ENCODE measurements at places on chromosomes 4 and X.

DNA sequence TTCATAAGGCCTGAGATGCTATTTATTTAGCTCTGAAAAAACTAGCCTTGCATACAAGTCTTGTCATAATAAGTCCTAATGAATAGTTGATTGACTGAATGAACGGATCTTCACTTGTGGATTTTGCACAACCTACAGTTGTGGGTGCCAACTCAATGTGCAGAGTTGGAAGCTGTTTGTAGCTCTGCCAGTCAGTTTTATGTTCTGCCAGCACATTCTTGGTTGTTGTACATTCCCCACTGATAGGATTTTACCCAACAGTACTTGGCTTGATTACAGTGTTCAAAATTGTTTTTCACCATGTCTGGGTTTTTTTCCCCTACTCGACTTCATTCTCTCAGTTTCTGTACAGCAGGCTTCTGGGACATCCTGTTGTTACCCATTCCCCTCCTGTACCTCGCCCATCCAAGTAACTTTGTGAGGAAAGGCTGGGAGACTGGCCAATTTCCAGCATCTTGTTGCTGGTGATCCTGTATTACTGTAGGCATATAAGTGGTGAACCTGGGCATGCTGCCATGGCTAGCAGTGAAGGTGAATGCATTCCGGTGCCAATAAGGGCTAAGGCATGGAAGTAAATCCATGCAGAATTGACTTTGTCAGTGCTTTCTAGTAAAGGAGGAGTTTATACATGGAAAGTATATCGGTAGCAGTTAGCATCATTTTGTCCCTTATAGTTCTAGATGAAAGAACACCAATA, 22.8 kb downstream of the IL1RAPL1 start:
- DNase-seq = no peak

- no peak for DNase-seq
Observed at GRCh38 chr4:176919631-176920030, 126.9 kb upstream of the VEGFC start.

- DNase-seq = no peak
Observed at GRCh38 chr4:101356928-101357327, 9.6 kb upstream of the PPP3CA start.

GRCh38 chr4:7637139-7637538, 202.4 kb upstream of the PSAPL1 start:
- no peak for DNase-seq

DNA sequence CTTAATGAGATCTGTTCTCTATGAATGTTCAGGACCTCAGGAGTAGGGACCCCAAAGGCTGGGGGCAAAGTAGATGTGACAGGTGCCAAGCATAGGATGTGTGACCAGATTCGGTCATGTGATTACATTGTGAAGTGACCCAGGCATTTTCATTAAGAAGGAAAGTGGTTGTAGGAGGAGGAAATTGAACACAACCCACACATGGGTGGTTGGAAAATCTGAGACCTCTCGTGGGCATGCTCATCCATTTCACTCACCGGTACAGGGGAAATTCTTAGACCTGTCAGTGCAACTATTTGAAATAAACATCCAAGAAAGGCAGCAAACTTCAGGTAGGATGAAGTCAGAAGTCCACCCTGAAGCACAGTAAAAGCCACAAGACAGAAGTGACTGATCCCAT, 43.5 kb upstream of the CD99 start:
- no peak for DNase-seq

GRCh38 chr4:45079616-45080015, 353.3 kb upstream of the GNPDA2 start:
- no peak for DNase-seq

- DNase-seq = no peak
Observed at GRCh38 chrX:119687661-119688413, 5.1 kb downstream of the SEPTIN6 start.

- DNase-seq = no peak
Observed at GRCh38 chr4:128825226-128825625, 15.7 kb downstream of the JADE1 start.

DNA sequence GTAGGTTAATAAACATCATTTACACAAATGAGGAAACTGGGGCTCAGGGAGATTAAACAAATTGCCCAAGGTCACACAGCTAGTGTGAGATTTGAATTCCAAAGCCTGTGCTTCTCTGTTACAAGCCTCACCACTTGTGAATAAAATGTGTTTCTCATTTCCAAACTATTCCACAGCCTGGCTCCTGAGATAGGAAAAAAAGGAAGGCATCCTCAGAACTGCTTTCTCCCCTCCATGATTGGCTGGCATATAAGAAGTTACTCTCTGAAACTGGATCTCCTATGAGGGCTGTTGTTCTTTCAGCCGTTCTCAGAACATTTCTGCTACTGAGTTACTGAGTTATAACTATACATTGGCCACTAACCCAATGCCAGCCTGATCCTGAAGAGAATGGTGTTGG, 237.9 kb downstream of the MAML3 start:
- no peak for DNase-seq

GRCh38 chr4:88788895-88789294, 91.3 kb upstream of the NAP1L5 start:
- DNase-seq = no peak

DNA sequence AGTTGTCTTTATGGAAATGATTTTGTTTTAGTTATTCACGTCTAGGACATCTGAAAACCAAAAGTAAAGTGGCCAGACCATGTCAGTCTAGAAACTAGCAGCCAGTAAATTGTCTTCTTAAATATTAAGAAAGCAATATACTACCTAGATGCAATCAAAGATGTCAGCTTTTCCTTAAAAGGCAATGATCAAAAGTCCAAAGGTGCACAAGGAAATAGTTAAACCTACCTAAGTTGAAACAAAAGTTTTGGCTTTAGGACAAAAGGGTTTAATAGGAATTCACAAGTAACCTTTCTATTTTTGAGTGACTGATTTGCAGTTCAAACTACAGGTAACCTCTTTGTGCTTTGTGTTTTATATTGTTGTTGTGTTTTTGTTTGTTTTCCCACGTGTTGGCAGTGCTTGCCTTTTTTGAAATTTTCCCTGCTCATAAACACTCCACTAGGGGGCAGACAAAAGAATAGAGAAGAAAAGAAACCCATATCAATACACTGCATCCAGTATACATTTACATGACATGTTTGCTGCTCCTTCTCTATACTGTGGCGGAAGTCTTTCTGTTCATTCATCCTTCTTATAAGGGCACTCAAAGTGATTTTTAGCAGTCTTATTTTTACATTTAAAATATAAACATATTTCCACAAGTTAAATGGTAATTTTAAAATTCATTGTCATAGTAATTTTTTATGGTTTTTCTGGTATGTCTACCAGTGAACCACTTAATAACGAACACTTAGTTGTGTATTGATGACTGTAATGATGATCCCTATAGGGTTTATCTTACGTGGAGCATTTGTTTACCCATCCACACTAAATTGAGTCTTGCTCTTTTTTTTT, 62.7 kb downstream of the GAB1 start:
- no peak for DNase-seq

DNA sequence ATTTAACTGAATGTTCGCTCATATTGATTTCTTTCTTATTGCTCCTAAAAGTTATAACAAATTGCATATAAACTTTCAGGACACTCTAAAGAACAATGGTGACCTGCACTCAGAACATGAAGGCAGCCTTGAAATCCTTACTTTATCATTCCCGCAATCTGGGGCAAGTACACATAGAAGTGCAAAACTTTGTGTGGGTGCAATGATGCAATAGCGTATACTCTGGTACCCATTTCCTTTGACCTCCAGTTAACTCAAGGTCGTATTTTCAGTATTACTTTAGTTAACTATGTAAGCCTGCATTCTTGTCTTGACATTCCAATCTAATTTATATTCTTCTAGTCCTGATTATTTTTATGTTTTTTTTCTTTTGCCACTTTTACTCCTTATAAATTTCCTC, 64.7 kb downstream of the C4orf46 start:
- no peak for DNase-seq

DNA sequence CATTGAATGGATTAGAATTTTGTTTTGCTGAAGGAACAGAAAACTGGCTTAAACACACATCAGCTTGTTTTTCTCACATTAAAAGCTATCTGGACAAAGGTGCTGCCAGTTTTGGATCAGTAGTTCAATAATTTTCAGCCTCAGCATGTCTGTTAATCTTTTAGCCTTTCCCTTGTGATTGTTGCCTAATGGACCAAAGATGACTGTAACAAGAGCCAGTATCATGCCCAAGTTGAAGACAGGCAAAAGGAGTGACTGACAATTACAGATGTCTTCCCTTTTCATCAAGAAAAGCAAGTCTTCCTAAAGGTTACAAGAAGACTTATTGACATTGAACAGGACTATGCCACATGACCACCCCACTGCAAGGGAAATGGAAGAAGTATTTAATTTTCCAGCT, 419.7 kb downstream of the MAPK10 start:
- no peak for DNase-seq

- DNase-seq = no peak
Observed at GRCh38 chrX:115147220-115147619, 42.0 kb upstream of the RBMXL3 start.

DNA sequence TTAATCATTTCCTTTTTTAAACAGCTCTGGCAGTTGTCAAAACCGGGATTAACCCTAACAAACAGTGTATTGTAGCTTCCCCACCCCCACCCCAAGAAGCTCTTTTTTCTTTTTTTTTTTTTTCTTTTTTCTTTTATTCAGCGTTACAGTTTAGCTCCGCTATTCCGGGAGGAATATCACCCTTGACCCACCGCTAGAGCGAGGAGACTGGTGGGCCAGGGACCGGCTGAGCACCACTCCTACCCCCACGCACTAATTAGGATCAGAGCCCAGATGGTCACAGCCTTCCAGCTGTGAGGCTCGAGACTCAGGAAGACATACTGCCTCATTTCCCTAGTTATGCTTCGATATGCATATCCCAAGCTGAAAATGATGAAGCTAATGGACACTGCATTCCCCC, 2.0 kb downstream of the PARM1 start:
- no peak for DNase-seq

GRCh38 chr4:186932196-186932595, 208.5 kb upstream of the FAT1 start:
- no peak for DNase-seq

DNA sequence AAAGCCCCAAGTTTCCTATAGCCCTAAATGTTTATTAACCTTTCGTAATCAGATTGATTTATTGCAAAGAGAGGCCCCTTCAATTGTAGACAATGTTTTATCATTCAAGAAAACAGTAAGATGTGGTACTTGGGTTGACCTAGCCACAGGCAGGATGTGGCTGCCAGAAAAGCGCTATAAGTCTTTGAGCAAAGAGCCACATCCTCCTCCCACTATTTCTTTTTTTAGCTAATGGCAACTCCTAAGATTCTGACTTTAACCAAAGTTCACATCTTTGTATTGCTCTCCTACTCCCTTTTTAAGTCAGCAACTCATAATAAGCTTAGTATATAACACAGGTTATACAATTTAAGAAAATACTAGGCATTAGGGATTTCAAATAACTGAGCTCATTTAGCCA, 70.7 kb upstream of the PPP3CA start:
- DNase-seq = no peak

GRCh38 chr4:147138171-147138570, 192.5 kb upstream of the TTC29 start:
- DNase-seq = no peak

DNA sequence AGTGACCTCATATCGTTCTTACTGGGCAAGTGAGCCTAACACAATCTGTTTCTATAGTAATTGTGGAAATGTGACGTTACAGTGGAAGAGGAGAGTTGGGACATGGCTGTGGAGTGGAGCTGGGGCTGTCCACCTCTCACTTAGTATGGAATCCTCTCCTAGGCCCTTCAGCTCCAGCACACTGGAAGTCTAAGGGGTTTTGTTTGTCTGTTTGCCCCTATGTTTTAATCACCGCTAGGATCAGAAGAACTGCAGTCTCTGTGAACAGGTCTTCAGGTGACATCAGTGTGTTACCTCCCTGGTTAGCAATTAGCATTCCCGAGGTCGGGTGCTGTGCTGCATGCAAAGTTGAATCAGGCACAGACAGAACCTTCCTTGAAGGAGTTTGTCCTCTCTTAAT, 49.3 kb upstream of the CLDN34 start:
- DNase-seq = no peak

DNA sequence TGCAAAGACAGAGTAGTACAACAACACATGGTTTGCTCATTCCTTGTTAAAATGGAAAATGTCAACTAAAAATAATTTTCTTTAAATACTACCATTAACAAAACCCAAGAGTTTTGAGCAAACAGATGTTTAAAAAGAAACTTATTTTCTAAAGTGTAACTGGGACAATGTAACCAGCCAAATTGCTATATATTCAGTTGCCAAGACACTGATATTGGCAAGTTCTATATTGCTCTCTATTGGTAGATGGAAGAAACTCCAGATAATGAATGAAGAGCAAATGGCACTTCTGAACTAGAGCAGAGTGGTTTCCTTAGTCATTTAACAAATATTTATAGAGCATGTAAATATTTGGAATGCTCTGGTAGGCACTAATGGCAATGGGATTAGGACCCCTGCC, 966.2 kb downstream of the RPA4 start:
- DNase-seq = no peak

DNA sequence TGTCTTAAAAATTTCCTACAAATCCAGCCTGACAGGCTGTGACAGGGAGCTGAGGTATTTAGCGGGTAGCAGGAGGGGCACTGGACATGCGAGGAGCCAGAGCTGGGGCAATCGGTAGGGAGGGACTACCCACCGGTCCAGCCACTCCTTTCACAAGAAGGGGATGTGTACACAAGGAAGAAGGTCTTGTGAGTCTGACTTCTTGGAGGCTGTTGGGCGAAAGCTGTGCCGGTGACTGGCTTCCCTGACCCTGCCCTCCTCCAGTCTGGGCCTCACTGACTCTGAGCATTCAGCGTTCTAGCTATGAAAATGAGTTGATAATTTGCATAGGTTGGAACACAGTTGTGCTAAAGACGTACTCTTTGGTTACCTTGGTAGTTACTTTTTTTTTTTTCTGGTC, 12.7 kb upstream of the CXCL8 start:
- DNase-seq = no peak

DNA sequence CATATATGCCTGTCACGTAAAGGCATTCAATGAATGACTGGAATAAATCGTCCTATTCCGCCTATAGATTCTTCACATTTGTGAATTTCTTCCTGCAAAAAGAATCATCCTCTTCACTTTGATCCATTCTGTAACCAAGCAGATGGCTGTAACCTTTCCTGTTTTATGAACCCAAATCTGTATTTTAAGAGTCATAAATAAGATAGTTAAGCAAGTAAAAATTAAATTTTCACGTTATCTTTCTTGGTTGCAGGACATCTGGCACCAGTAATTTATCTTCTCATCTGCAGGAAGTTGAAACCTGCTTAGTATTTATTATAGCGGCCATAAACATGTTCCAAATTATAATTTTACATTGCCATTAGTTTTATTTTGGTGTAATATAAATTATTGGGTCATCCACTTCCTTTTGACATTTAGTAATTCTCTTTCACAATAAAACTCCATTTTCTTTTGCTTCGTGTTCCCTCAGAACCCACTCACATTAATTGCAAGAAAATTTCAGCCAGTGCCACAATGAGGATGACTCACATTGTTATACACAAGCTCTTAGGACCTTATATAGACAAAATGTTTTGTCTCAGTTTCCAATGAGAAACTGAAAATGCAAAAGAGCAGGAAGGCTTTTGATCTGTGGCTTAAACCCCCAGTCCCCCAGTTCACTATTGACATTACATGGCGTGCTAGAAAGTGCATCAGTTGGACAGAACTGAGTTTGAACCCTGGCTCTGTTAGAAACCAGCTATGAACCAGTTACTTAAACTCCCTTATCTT, 51.1 kb downstream of the TMEM156 start:
- no peak for DNase-seq

GRCh38 chr4:55636656-55636999, 530 bp upstream of the NMU start:
- DNase-seq = no peak
